CD4-positive, CD25-positive, alpha-beta regulatory T cell (primary cell): ENCODE measurements at places on chromosomes 1 and 21.

DNA sequence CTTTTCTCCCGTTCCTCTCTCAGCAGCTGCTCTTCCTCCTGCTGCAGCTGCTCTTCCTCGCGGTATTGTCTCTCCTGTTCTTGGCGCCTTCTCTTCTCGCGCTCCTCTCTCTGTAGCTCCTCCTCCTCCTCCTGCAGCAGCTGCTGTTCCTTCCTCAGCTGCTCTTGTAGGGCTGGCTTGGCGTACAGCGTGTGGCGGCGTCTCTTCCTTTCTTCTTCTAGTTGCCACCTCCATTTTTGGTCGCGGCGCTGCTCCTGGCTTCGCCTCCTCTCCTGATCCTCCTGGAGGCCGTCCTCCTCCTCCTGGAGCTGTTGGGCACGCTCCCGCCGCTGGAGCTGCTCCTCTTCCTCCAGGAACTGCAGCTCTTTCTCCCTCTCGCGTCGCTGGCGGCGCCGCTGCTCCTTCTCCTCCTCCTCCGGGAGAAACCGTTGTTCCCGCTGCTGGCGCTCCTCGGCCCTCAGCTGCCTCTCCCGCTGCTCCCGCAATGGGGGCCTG lies 4.8 kb downstream of the TCHH start:
- DNase-seq = peak; percentile 6

DNA sequence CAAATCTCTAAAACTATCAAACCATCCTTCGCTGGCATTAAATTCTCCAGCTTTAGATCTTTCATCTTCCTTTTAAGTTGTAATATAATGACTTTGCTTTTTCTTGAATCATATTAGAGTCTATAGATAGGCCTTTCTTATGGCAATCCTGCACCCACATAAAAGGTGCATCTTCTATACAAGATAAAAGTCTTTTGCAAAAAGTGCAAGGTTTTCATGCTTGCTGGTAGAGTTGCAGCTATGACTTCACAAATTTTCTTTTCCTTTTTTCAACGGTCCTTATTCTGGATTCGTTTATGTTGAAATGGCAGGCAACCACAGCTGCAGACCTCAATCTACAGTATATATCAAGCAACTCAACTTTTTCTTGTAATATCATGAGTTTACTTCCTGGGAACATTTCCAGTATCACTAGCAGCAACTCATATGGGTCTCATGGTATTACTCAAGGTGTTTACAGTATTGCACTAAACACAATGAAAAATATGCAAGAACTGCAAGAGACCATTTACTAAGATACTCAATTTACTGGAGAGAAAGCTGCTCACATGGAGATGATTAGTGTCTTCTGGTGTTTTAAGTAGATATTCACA lies 22.1 kb downstream of the OMA1 start:
- no peak for DNase-seq

DNA sequence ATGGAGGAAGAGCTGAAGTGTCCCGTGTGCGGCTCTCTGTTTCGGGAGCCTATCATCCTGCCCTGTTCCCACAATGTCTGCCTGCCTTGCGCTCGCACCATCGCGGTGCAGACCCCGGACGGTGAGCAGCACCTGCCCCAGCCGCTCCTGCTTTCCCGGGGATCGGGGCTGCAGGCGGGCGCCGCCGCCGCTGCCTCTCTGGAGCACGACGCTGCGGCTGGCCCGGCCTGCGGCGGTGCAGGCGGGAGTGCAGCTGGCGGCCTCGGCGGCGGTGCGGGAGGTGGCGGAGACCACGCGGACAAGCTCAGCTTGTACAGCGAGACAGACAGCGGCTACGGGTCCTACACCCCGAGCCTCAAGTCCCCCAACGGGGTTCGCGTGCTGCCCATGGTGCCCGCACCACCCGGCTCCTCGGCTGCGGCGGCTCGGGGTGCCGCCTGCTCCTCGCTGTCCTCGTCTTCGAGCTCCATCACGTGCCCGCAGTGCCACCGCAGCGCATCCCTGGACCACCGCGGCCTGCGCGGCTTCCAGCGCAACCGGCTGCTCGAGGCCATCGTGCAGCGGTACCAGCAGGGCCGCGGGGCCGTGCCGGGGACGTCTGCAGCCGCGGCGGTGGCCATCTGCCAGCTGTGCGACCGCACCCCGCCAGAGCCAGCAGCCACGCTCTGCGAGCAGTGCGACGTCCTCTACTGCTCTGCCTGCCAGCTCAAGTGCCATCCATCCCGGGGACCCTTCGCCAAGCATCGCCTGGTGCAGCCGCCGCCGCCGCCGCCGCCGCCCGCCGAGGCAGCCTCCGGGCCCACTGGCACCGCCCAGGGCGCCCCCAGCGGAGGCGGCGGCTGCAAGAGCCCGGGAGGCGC lies 1.3 kb downstream of the TRIM67 start:
- no peak for DNase-seq

DNA sequence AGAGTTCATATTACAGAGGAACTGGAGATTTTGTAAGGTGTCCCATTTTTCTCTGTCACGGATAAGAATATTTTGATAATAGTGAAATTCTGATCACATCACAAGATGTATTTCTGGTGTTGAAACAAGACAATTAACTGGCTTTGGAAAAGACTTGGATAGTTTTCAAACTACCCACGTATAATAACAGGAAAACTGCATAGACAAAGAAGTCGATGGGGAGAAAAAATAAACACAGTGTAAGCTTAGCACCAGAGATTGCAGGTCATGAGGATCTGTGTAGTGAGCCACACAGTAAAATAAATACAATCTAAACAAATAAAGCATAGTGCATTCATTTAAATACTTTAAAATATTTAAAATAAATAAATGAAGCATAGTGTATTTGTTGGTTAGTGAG lies 452.3 kb upstream of the ADAMTS5 start:
- no peak for DNase-seq

GRCh38 chr1:79109445-79109844 lies 102.9 kb upstream of the ADGRL4 start:
- no peak for DNase-seq

- DNase-seq = peak; percentile 26
Measured at GRCh38 chr1:197761654-197762053, 13.6 kb downstream of the DENND1B start.

DNA sequence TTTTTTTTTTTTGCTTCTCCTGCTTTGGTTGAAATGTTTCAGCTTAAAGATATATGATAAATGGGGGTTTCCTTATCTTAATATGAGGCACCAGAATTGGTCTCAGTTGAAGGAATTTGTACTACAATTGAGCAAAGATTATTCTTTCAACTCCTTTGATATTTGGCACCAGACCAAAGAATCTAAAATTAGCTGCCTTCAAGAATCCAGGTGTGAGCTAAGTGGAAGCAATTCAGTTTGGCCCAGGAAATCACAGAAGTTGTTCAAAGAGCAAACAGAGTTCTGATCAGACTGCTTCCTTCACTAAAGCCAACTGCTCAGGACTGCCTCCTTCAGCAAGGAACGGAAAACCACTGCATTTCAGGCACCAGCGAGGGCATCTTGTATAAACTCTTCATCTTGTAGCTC lies 68.3 kb upstream of the BCAR3 start:
- peak; percentile 15 for DNase-seq

DNA sequence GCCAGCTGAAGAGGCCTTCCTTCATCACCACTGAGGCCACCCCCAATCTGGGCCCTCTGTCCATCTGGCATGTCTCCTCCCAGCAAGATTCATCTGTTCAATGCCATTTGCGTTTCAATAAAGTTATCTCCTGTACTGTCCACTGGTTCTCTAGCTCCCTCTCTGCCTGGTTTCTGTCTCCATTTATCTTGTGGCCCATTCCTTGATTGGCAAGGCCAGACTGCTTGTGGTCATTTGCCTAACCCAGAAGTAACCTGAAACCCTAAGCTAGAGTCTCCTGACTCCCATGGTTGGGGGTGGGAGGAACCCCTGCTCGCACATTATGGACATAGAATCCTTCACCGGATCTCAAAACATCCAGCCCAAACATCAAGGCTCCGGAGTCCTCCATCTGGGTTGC lies 2.1 kb upstream of the IPO9 start:
- no peak for DNase-seq

DNA sequence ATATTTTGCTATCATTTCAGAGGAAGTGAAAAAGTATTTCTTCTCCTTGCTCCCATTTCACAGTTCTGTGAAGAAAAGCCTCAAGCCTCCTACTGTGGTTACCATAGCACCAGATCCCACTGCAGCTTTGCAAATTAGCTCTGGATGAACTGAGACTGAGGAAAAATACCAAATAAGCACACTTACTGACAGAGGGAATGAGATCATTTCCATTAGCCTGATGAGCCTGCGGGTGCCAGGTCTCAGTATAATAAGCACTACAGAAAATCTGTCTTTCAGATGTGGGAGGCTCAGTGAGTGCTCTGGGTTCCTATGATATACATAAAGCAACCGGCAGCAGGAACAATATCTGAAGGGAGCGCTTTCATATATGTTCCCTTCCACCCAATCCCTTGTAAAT lies 21.4 kb downstream of the XKR8 start:
- no peak for DNase-seq

DNA sequence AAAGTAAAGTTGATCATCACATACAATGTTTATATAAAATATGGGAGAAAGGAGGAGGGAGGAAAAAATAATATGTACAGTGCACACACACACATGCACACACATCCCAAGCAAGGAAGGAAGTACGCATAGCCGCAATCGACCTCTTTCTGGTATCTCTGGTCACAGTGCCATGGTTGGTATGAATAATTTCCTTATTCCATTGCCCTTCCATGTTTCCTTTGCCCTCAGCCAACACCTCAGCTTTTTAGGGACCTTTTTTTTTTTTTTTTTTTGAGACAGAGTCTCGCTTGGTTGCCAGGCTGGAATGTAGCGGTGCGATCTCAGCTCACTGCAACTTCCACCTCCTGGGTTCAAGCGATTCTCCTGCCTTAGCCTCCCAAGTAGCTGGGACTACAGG lies 20.6 kb downstream of the CITED4 start:
- no peak for DNase-seq

GRCh38 chr1:229209386-229209785 lies 61.5 kb upstream of the RAB4A start:
- DNase-seq = no peak

DNA sequence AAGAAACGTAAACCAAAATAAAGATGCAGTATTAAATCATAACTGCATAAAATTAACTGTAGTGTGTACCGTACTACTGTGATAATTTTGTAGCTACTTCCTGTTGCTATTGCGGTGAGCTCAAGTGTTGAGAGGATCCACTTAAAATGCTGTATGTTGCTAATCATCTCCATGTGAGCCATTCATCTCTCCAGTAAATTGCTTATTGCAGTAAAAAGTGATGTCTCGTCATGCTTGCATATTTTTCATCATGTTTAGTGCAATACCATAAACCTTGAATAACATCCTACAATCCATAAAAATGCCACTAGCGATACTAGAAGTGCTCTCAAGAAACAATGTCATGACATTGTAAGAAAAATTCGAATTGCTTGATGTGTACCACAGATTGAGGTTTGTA lies 66.3 kb downstream of the RAVER2 start:
- DNase-seq = no peak

- no peak for DNase-seq
Measured at GRCh38 chr1:196598942-196599748, 9.1 kb downstream of the KCNT2 start.

DNA sequence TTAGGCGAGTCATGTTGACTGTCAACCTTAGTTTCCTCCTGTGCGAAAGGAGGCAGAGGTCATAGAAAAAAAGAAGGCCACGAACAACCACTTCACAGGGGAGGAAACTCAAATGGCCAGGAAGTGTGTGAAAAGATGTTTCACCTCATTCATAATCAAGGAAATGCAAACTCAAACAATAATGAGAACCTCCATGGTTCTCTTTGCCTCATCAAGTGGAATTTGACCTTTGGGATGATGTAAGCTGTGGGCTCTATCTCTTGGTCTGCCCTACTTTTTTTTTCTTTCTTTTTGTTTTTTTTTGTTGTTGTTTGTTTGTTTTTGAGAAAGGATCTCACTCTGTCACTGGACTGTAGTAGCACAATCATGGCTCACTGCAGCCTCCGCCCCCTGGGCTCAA lies 55.9 kb upstream of the GRHL3 start:
- DNase-seq = no peak

DNA sequence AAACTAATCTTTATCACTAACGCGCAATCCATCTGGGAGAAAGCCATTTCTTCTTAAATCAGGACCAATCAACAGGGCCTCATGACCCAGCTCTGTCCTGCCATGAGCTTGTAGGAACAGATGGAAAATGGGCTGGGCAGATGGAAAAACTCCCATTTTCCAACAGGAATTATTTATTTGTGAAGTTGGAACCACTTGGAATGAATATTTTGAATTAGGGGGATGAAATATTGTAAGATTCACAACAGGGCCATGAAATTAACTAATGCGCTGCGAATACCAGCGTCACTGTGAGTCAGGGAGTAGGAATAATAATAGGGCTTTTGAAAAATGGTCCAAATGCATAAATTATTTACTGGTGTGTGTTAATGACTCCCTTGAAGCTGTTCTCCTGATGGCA lies 53.1 kb upstream of the CYP2J2 start:
- no peak for DNase-seq

GRCh38 chr1:237139732-237140131 lies 97.7 kb downstream of the RYR2 start:
- DNase-seq = no peak

- DNase-seq = no peak
Measured at GRCh38 chr1:87805666-87806378, 477.1 kb downstream of the LMO4 start.

DNA sequence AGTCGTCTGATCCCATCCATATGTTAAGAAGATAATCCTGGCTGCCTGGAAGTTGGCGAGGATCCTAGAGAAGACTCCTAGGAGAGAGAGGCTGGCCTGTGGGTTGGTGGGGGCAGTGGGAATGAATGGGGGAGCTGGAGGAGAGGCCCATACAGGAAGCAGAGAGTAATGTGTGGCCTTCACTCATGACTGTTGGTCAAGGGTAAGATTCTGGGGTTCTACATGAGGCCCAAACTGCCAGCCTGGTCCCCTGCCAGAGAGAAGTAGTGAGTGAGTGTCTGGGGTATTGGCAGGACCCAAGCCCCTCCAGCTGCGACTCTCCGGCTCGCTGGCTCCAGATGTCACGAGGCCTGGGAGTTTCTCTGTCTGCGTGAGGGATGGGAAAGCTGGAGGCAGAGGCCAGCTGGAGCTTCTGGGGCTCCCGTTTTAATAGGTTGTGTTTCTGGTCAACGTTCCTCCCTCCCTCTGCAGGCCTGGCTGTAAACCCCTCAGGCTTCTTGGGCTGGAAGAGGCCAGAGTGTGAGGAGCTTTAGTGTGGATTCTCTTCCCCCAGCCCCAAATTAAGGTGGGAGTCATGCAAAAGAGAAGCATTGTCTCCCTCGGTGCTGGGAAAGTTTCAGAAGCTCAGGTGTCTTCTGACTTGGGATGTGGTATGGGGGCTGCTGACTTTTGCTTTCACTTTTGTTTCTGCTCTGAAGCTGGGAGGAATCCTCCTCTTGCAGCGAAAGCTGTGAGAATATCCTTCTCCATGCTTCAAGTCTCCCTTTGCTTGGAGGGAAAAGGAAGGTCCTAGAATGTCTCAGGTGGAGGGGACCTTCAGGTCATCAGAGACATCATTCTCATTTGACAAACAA lies 2.6 kb downstream of the TMEM51 start:
- DNase-seq = no peak

- no peak for DNase-seq
Measured at GRCh38 chr1:184483101-184483683, 96.4 kb downstream of the C1orf21 start.
